Uterine smooth muscle cell (primary cell): ENCODE measurements at places on chromosomes 3 and 15. TPM values are rescaled to one million over a fixed set of nuclear protein-coding genes. Genes with fewer than 3 reads are reported as not detected.

The ELL3 gene
- total RNA-seq = 2.7 and 3.1 TPM in 2 replicates

The KBTBD12 gene
- not detected in 2 replicates for total RNA-seq

The GP5 gene
- total RNA-seq = under 0.01 TPM in 1 of 2 replicates, not detected in the other

The CKMT1A gene
- total RNA-seq = not detected in 2 replicates

The DAZL gene
- not detected in 2 replicates for total RNA-seq

The CPN2 gene
- not detected in 2 replicates for total RNA-seq

The GOLGA6B gene
- total RNA-seq = not detected in 2 replicates

The RTP1 gene
- total RNA-seq = not detected in 2 replicates

The PLA2G4D gene
- total RNA-seq = not detected in 2 replicates

The RTP3 gene
- total RNA-seq = not detected in 2 replicates

The TP63 gene
- under 0.01 and 0.25 TPM in 2 replicates for total RNA-seq

The BCHE gene
- 8.2 and 13.4 TPM in 2 replicates for total RNA-seq

The CFAP100 gene
- not detected in 2 replicates for total RNA-seq

The ROPN1B gene
- not detected in 2 replicates for total RNA-seq

The SEMA4B gene
- 11.8 and 16.2 TPM in 2 replicates for total RNA-seq

The KNG1 gene
- not detected in 2 replicates for total RNA-seq

The PEX5L gene
- total RNA-seq = 3.7 and 9.3 TPM in 2 replicates

The WDR48 gene
- 42.5 and 47.2 TPM in 2 replicates for total RNA-seq

The ERICH6 gene
- 0.22 TPM in 1 of 2 replicates, not detected in the other for total RNA-seq

The SRGAP3 gene
- 3.1 and 6.0 TPM in 2 replicates for total RNA-seq

The PRICKLE2 gene
- total RNA-seq = 12.8 and 28.5 TPM in 2 replicates
